Sciatic nerve (tissue), 2 donors: ENCODE measurements at places on chromosomes 2 and 18. TPM values are rescaled to one million over a fixed set of nuclear protein-coding genes. Genes with fewer than 3 reads are reported as not detected.

The GTF2A1L gene
- total RNA-seq: 1.4 TPM

DNA sequence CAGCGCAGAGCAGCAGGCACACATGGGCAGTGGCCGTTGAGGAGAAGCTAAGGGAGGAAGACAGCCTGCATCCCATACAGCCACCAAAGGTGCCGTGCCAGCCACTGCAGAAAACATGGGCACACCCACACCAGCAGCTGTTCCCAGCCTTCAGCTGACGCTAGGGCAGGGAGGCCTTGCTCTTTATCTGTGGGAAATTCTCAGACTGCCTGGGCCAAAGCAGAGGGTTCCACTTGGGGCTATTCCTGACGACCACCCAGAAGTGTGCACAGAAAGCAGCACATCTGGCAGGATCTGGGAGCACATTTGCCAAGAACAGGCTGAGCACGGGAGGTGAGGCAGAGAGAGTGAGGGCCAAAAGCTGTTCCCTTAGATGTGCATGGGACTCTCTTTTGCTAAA lies 101.3 kb upstream of the SOX11 start:
- no peak for DNase-seq

- DNase-seq: no peak
Measured at GRCh38 chr18:69480460-69480859, 79.8 kb downstream of the DOK6 start.

DNA sequence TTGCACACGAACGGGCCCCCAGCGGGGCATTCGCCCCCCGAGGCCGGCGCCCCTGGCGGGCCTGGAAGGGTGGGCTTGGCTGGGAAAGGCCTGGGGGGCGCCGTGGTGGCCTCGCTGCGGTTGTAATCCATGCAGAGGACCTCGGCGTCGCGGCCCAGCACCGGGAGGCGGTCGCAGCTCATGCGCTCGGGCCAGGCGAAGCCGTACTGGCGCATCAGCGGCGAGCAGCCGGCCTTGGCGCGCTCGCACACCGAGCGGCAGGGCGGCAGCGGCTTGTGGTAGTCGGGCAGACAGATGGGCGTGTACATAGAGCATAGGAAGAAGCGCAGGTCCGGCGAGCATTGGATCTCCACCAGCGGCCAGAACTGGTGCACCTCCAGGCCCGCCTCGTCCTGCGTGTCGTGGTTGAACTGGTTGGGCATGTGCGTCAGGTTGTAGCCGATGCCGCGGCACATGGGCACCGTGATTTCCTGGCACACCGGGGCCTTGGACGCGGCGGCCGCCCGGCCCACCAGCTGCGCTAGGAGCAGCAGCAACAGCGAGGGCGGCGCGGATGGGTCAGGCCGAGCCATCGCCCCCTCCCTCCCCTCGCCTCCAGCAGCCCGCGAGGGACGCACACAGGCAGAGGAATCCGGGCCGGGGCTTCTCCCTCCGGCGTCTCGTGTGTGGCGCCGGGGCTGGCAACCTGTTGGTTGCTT lies 1.4 kb downstream of the FZD5 start:
- peak; percentile 67 for DNase-seq

GRCh38 chr2:71482055-71482454 lies 28.7 kb downstream of the DYSF start:
- DNase-seq: no peak

GRCh38 chr2:206154197-206154596 lies 5.0 kb downstream of the NDUFS1 start:
- DNase-seq: no peak

DNA sequence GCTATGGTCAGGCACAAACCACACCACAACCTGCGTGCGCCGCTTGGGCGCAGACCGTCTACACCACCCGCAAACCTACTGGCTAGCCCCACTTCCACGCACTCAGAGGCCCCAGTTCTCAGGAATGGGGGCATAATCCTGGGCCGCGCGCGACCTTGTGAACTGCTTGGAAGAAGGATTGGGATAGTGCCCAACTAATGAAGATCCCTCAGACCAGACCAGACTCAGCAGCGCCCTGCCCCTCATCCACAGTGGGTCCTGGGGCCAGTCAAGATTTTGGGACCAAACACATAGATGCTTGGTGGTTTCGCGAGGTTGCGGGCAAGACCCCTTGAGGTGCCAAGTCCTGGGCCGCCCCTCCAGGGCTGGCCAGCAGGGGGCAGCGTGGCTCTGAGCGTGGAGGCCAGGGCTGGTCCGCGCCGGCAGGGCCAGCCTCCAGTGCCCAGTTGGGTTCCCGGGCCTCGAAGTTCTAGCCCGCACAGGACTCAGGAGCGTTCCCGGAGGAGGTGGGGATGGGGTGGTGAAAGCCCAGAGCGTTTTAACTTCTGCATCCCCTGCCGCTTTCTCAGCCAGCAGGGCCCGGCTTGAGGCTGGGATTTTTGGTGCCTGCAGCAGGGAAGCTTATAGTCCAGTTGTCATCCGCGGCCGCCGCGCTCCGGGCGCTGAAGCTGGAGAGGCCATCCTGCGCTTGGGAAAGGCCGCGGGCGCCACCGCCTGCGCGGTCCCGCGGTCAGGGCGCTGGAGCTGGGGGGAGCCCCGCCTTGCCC lies 8.3 kb downstream of the OSR1 start:
- peak; percentile 75 for DNase-seq

DNA sequence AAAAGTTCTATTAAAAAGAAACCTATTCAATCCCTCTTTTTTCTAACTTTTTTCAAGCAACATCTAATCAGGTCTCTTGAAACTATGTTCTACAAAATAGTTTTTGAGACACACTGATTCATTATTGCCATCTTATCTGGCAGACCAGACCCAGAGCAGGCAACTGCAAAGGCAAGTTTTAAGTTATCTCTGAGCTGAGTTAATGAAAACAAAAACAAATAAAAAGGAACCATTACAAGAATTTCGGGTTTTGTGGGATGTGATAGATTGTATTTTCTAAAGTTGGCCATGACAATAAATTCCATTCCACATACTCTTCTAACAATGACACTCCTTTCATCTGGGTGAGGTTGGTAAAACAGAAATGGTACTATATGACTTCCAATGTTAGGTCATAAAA lies 15.2 kb upstream of the TWSG1 start:
- DNase-seq: no peak
